NCI-H446 treated with DMSO at 0.1 percent for 48 hours (cell line): ENCODE measurements at places on chromosomes 5 and 9.

GRCh38 chr5:153168241-153168640 is 322.2 kb upstream of the GRIA1 start:
- no peak for DNase-seq

DNA sequence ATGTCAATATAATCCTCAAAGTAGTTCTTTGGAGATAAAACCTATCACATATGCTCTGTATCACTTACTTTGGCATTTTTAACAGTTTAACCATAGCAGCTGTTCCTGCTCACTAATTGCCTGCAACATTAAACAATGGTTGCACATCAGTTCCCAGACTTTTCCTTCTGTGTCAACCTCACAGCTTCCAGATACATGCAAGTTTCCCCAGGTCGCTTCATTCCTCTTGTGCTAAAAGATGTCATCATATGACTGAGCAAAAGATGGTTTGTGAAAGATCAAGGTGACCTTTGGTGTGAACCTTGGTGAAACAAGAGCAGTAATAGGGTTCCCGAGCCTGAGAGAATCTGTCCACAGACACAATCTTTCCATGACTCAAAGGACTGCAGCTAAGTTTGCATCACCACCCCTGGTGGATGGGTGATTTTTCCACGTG is 500.4 kb upstream of the PAPPA start:
- DNase-seq: no peak

- DNase-seq: no peak
Observed at GRCh38 chr5:14663734-14664269, 716 bp upstream of the OTULIN start.

DNA sequence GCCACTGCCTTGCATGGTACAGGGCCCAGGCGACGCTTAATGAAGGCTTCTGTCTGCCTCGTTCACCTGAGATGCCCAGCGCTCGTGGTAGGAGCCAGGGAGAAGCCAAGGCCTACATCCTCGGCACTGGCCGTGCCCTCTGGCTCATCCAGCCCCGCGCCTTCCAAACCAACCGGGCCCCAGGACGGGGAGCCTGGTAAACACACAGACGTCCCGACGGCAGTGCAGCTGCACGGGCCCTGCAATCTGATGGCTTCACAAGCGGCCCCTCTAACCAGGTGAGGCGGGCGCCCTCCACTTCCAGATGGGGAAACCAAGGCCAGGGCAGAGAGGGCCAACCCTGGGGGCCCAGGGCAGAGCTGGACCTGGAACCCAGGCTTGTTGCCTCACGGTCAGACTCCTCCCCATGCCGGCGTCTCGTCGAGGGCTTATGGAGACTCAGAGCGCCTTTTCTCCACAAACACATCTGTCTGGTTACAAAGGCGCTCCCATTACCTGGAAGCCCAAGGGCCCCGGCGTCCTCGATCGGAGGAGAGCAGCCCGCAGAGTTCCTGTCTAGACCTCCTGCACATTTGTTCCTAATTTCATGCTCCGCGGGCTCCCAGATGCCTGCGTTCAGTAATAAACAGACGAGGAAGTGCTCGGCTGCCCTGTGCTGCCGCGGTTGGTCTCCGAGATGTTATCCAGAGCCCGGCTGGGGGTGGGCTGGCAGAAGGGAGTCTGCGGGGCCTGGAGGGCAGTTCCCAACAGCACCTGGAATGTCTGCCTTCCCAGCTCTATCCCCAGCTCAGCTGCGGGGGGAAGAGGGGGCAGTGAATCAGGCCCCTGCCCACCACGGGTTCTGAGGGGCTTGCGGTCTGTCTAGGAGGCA is 23.5 kb downstream of the FAM163B start:
- DNase-seq: no peak

DNA sequence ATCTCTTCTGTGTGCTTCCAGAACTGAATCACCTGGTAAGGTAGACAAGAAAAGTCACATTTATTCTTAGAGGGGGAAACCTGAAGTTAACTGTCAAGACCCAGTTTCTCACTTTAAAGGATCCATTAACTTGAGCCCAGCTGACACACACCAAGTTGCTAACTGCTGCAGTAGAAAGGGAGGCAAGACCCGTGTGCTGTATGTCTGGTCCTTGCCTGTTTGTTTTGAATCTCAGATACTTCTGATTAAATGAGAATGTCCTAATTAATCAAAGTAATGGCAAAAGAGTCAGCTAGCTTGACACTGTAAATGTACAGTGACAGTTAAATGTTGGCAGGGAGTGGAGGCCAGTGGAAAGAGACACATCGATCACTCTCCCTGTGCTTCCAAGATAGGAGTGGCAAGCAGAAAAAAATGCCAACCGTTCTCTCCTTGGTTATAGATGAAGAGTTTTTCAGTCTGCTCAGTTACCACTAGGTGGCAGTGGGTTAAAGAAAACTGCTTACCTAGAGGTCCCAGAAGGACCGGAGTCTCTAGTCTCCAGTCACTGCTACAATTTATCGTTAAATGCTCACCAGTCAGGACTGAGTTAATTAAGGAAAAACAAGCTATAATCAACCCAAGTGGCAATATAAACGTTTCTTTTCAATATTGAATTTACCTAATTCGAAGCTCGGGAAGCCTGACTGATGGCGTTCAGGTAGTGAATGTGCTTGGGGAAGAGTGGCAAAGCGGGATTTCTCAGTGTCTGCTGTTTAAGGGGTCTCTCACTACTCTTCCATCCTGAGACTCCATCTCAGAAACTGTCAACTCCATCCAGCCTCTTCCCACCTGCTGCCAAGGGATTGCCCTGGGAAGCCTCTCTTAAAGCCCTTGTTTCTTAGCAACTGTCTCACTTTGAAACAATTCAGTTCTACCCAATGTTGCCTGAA is 18.4 kb downstream of the LSM11 start:
- DNase-seq: peak; percentile 64

- no peak for DNase-seq
Observed at GRCh38 chr9:101635473-101635872, 40.7 kb upstream of the PPP3R2 start.

- DNase-seq: no peak
Observed at GRCh38 chr9:132242621-132243155, 80.8 kb downstream of the NTNG2 start.

DNA sequence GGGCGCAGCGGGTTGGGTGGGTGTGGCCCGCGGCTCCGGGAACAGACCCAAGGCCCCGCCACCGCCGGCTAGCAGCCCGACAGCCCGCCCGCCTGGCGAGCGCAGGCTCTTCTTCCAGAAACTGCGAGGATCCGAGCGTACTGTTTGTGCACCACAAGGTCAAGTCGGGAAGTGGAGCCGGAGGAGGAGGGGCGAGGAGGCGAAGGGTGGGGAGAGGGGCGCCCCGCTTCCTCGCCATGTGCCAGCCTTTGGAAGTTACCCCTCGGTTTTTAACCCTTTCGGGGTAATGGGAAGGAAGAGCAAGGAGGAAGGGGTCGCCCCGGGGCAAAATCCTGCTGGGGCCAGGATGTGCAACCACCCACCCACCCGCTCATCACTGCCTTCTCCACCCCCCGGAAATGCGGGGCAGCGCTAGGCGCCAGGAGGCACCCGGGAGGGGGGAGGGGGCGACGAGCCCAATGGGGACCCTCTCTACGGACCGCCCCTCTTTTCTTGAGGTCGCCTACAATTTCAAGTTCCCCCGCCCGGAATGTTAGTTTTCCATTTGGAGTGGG is 1.1 kb upstream of the JADE2 start:
- DNase-seq: peak; percentile 46

GRCh38 chr5:88722546-88723073 is 160.4 kb downstream of the MEF2C start:
- no peak for DNase-seq
